Psoas muscle (tissue), 8 donors: ENCODE measurements at places on chromosomes 16 and 17. TPM values are rescaled to one million over a fixed set of nuclear protein-coding genes. Genes with fewer than 3 reads are reported as not detected.
A peak's percentile ranks its signal among the peaks of the same experiment; 100 is the strongest.

DNA sequence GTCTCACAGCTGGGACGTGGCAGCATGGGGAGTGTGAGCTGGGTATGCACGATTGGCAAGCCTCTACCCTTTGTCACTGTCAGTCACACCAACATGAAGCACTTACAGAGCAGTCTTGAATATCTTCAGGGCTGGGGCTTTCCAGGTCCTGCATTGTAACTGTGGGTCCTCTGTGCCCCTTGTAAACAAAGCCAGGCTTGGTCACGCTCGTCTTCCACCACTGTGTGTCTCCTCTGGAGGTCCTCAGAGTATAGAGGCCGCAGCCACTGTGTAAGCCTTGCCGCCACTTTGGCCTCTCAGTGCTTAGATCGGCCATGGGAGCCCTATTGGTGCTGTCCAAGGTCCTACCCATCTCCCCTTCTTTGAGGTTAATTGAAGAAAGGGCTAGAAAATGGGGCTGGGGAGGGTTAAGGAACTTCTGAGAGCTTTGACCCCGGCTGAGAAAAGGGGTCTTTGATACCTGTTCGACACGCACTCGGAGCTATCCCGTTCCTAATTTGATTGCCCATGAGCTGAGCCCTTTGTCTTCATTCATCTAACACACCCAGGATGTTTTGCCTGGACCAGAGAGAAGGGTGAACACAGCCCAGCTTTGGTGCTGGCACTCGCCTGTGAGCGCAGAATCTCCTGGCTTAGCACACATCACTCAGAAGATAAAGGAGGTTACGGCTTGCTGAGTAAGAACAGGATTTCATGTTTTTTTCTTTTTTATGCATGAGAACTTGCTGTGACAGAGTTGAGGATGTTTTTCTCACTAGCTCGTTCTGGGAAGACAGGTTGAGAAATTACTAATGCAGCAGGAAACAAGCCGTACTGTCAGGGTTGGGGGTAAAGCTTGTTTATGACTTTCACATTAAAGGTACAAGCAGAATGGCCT, 267.9 kb downstream of the CPPED1 start:
- DNase-seq, result no peak

GRCh38 chr16:57377080-57377841, 5.0 kb downstream of the CX3CL1 start:
- DNase-seq, result no peak

DNA sequence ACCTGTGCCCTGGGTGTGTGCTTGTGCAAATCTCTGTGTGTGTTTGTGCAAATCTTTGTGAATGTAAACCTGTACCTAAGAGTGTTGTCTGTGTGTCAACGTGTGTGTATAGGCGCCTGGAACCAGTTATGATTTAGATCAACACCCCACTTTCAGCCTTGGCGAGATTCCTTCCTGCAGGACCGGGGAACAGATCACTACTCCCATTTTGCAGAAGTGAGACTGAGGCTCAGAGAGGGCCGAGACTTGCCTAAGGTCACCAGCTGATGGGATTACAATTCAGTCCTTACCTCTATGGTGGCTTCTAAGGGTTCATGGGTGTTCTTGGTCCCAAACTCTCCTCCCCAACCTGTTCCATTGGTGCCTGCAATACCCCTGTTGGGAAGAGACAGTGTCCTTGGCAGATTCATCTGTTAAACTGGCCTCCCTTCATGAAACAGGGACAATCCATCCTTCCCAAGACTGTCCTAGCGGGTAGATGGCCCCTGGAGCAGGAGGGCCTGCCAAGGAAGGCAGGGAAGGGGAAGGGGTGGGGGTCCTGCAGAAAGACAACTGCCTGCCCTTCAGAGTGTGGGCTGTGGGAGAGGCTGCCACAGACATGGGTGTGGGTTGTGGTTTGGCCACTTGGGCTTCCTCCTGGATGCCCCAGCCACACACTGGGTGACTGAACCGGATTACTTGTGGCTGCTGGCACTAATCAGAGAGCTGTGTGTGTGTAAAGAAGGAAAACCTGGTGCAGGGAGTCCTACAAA, 6.9 kb upstream of the MAPK7 start:
- DNase-seq, result no peak

DNA sequence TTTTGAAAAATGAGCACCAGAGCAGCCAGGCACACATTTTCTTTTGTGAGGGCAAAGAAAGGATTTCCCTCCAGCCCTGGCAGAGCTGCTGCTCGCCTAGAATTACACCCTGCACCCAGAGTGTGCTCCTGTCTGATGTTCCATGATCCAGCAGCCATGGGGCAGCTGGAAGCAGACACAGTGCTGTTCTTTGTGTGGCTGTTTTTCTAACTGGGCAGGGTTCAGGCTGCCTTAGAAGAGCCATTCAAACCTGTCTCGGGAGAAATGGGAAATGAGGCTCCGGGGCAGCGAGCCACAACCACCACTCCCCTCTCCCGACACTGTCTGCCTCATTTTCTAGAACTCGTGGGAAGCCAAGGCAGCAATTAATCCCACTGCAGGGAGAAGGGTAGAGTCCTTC, 28.9 kb downstream of the LITAF start:
- DNase-seq, result no peak

GRCh38 chr17:79997011-79997660, 38.5 kb downstream of the TBC1D16 start:
- DNase-seq, result no peak

- DNase-seq, result no peak
These were observed 674 bp downstream of the TOM1L1 start for GRCh38 chr17:54901230-54901822.

- peak; percentile 79 for DNase-seq
These were observed 217.0 kb downstream of the ZNF423 start for GRCh38 chr16:49638673-49639610.

GRCh38 chr16:17668386-17668785, 197.6 kb upstream of the XYLT1 start:
- no peak for DNase-seq

GRCh38 chr17:74408815-74409214, 23.1 kb upstream of the GPRC5C start:
- DNase-seq, result no peak

GRCh38 chr16:89700649-89701424, 668 bp downstream of the SPATA2L start:
- DNase-seq, result peak; percentile 61

DNA sequence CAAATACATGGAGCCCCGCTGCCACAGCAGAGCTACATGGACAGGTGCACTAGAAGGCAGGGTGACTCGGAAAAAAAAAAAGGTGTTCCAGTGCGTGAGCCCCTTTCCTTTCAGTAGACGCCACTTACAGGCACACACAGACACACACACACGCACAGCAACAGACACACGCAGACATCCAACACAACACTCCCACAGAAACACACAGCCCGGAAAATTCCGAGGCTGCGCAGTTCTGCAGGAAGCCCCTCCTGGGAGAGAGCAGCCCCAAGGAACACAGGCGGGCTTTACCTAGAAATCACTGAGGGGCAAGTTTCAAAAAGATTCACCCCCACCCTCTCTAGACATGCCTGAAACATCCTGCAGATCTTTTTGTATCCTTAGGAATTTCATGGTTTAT, 136.0 kb upstream of the WSB1 start:
- no peak for DNase-seq

- DNase-seq, result peak; percentile 33
These were observed 6.6 kb downstream of the ABI3 start for GRCh38 chr17:49216953-49217650.

GRCh38 chr17:9021158-9021991, at the start of gene NTN1:
Gene NTN1, plus strand, starts transcription at chr17:9021510. Its CDS starts 864 bp downstream, at chr17:9022374.
- DNase-seq, result peak; percentile 67

GRCh38 chr16:80739523-80739922, 64.9 kb downstream of the CDYL2 start:
- no peak for DNase-seq

GRCh38 chr17:65696739-65697394, 135.4 kb upstream of the AXIN2 start:
- no peak for DNase-seq

GRCh38 chr17:48628649-48629410, 2.7 kb upstream of the HOXB9 start:
- no peak for DNase-seq

DNA sequence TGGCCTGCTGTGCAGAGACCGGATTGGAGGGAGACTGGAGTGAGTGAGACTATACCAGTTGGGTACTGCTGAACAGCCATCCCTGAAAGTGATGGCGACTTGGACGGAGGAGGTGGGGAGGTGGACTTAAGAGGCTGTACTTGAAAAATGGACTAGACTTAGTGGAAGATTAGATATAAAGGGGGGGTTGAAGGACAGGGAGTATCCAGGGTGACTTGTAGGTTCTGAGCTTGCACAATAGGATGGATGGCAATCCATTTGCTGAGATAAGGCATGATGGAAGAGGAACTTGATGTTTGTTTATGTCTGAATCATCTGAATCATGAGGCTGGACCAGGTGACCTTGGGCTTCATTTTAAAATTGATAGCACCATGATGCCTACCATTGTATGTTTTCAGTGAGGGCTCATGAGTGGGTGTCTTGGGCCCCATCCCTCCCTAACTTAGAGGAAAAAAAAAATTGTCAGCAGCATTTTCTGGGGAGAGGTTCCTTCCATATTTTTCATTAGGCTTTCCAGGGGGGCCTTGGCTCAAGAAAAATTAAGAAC, 41.2 kb downstream of the PRKCA start:
- DNase-seq, result no peak

DNA sequence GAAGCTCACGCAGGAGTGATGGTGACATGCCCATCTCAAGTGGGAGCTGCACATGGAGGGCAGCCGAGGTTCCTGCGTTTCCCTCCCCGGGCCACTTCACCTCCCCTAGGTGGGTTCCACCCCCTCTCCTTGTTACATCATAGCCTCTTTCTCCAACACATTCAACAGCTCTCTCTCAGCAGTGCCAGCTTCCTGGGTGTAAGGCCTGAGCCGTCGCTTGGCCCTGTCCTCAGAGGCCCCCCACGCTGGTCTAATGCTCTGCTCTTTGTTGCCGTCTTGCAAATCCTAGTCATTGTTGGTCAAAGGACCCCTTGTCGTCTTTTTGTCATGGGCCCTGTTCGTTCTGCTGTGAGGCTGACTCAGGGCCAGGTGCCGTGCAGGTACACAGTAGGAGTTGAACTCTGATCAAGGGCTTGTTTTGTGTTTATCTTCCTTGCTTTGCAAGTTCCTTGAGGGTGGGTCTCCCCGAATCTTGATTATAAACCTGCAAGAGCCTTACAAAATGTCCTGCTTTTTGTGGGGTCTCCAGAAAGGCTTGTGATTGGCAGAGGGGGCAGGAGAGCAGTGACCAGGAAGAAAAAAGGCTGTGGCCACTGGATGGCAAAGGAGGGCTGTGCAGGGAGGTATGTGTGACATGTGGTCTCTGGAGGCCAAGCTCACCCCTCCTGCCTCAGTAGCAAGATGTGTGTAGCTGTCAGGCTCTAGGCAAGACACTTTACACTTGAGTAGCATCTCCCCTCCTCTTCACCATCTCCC, 136.6 kb downstream of the CCDC182 start:
- DNase-seq, result no peak

GRCh38 chr16:84607694-84608093, 10.2 kb downstream of the COTL1 start:
- no peak for DNase-seq

DNA sequence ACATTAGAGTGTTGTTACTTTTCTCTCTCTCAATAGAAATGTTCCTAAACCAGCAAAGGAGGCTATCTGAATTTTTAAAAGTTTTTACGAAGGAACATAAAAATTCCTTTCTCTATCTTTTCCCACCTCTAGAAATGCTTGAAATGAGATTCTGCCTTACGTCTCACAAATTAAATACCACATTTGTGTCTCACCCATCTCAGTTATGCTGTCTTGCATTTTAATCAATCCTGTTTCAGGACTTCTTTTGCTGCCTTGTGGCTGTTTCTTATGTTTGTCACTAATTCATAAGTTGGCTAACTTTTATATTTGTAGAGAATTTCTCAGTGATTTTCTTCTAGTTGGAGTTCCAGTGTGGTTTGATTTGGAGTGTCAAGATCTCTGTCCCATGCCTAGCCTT, 3.5 kb downstream of the OMG start:
- DNase-seq, result no peak

- DNase-seq, result no peak
These were observed 27.6 kb upstream of the DLX3 start for GRCh38 chr17:50022463-50023130.

GRCh38 chr16:81629034-81629802, 149.9 kb upstream of the PLCG2 start:
- DNase-seq, result no peak

DNA sequence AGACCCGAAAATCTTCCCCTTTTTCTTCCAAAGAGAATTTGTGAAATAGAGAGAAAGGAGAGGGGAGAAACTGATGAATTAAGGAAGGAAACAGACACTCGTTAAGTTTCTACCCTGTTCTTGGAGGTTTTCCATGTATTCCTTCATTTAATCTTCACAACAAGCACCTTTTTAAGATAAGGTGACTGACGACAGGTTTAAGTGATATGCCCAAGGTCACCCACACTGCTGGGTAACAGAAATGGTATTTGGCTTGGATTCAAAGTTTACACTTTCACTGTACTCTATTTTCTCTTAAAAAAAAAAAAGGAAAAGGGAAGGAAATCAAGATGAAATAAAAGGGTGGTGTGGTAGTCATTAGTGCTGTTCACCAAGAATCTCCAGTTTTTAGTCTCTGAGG, 33.5 kb upstream of the TOX3 start:
- DNase-seq, result no peak

GRCh38 chr17:81703747-81704654, 834 bp downstream of the MRPL12 start:
- no peak for DNase-seq

- no peak for DNase-seq
These were observed 117.4 kb downstream of the MYO1D start for GRCh38 chr17:32759476-32759875.

DNA sequence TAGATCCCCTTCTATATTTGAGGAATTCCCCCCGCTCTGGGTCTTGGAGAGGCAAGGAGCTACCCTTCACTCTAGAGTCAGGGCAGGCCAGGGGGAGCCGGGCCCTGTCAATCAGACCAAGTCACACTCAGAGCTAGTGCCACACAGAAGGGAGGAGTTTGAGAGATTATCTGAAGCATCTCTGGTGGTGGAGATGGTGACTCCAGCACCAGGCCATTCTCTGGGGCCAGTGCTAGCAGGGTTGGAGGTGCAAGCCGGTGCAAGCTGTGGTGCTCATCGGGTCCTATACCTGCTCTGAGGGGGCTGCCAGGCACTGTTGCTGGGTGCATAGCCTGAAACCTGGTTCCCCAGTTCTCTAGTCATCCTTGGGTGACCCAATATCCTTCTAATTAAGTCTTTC, 201.2 kb downstream of the COPRS start:
- DNase-seq, result no peak

Gene FOXL1
- 0.57 TPM for total RNA-seq

Gene KRT28
- not detected for total RNA-seq

Gene KRTAP16-1
- not detected for total RNA-seq

Gene PIRT
- total RNA-seq, result not detected

Gene MSL1
- total RNA-seq, result 63.3 TPM

Gene SLC16A11
- 0.42 TPM for total RNA-seq

Gene RBFOX1
- 122 TPM for total RNA-seq

Gene LLGL2
- 1.6 TPM for total RNA-seq

Gene DCXR
- total RNA-seq, result 111 TPM

Gene NPTX1
- 0.56 TPM for total RNA-seq

Gene STXBP4
- total RNA-seq, result 2.6 TPM

Gene CCDC200
- not detected for total RNA-seq
